Central memory CD4-positive, alpha-beta T cell (primary cell): ENCODE measurements at places on chromosomes 12 and 14.
A peak's percentile ranks its signal among the peaks of the same experiment; 100 is the strongest.

- DNase-seq, result no peak
Observed at GRCh38 chr12:53225635-53226424, 6.2 kb downstream of the RARG start.

DNA sequence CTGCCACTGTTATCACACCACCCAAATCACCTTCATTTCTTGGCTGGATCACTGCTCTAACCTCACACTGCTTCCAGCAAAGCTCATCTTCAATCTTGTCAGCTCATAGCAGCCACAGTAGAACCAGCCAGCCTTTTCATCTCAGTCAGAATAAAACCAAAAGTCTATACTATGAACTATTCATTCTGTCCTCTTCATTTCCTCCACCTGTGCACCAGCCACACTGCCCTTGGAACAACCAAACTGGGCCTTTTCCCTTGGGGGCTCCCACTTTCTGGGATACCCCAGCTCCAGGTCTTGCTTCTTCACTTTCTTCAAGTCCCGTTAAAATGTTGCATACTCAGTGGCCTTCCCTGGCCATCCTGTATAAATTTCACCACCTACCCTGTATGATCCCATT lies 234.4 kb upstream of the DAAM1 start:
- no peak for DNase-seq

GRCh38 chr14:104557086-104557485 lies 22.5 kb upstream of the C14orf180 start:
- DNase-seq, result no peak

GRCh38 chr12:52006726-52007157 lies at the start of gene TAMALIN:
Gene TAMALIN (plus strand): TSS chr12:52006946. CDS start chr12:52007020, 74 bp downstream.
- DNase-seq, result peak; percentile 85

DNA sequence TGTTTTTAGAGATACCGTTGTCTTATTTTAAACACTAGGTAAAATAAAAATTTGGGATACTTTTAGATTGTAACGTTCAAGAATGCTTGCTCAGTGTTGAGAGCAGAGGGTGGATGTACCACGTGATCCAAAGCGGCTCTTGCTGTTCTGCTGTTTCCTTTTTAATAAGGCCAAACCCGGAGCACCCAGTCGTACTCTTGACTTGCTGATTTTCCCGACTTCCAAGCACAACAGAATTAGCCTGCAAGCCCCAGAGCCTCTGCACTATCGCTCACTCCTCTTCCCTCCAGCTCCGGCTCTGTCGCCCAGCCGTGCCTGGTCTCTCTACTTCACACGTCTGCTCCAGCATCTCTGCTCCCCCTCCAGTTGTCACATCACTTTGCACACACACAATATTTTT lies 77.3 kb downstream of the EMP1 start:
- no peak for DNase-seq

GRCh38 chr12:57474862-57475261 lies 4.8 kb downstream of the ARHGAP9 start:
- DNase-seq, result no peak

DNA sequence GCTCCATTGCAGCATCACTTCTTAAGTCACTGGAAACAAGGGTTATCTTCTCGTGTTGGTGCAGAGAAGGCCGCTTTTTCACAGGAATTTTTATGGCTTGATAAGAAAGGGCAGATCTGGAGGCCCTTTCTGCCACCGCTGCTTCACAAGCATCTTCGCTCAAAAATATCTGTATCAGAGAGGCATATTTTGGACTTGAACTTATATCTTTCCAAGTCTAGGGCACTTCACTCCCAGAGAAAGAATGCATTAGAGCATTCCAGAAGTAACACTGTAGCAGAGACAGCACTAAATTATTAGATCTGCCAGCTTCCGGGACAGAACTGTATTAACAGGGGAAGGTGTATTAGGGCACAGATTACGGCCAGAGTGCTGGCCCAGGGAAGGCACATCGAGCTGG lies 151.7 kb upstream of the AMIGO2 start:
- no peak for DNase-seq

- DNase-seq, result no peak
Observed at GRCh38 chr12:5945071-5946008, at the start of gene ANO2. Gene ANO2 (minus strand): TSS chr12:5945259. CDS start chr12:5945217, 42 bp downstream.

GRCh38 chr12:108269224-108269623 lies 69.9 kb downstream of the CMKLR1 start:
- DNase-seq, result no peak

DNA sequence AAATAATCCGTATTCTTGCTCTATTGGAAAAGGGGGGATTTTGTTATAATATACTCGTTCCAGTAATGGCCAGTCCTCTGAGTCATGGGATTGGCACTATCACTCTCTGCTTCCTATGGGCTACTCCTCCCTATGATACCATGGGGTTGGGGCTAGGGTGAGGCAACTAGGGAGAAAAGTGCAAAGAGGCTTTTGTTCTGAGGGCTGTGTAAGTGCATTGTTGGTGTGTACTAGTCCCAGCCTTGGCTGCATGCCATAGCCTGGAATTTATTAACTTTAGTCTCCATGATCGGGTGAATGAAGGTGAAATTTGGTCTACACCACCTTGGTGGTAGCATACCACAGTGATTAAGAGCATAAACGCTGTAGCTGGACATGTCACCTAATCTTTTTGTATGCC lies 247.6 kb downstream of the RPAP3 start:
- DNase-seq, result no peak

GRCh38 chr12:25585021-25585523 lies 32.0 kb upstream of the LMNTD1 start:
- no peak for DNase-seq

- DNase-seq, result no peak
Observed at GRCh38 chr14:71525663-71526221, 406.5 kb upstream of the RGS6 start.

DNA sequence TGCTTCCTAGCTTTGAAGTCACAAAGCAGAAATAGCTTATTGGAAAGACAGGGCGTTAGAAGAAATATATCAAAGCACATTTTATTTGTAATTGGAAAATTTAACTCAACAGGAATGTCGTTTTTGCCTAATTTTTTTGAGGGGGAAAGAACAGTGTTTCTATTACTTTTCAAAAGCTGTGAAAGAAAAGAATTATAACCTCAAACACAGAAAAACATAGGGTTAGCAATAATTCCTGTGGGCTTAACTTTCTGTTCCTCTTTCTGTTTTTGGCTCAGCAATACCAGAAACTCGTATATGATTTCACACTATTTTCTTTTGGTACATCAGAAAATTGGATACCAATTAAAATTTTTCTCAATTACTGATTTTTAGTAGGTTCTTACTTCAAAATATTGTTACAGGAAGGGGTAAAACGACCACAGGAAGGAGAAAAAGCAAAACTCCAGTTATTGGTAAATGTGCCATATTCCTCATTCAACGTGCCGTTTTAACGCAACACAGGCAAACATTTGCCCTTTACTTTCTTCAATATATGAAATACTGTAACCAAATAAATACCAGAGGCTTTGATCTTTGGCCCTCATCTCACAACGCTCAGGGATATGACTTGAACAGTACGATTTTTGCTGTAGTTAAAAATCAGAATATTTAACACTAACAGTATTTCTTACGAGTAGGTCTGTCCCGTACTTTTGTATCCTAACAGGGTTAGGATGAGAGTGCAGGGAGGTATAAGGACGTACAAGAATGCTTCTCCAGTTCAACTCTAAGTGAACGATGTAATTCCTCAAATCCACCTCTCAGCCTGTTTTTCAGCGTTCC lies 1.3 kb upstream of the RNU6-7 start:
- no peak for DNase-seq

- DNase-seq, result no peak
Observed at GRCh38 chr12:50599366-50600095, 94.7 kb downstream of the DIP2B start.

GRCh38 chr12:25187781-25188180 lies 7.2 kb downstream of the DNAI7 start:
- DNase-seq, result no peak

- no peak for DNase-seq
Observed at GRCh38 chr12:30286345-30286926, 409.2 kb downstream of the IPO8 start.

- no peak for DNase-seq
Observed at GRCh38 chr12:39239490-39240486, 203.1 kb downstream of the KIF21A start.

DNA sequence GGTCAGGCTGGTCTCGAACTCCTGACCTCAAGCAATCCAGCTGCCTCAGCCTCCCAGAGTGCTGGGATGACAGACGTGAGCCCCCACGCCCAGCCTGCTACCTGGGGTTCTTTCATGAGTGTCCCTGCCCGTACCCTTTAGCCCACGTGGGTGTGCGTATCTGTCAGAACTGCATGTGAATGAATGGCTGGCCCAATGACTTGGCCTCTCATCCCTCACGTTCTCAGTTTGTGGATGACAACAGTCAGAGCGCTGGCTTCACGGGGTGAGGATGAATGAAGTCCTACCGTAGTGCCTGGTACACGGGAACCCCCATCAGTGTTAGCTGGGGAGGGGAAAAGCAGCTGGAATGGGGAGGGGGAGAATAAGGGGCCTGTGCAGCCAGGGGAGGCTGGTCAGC lies 16.1 kb upstream of the ZDHHC22 start:
- no peak for DNase-seq

- peak; percentile 54 for DNase-seq
Observed at GRCh38 chr14:61296719-61297502, 15.8 kb upstream of the TMEM30B start.

GRCh38 chr14:88228522-88229236 lies 94.4 kb downstream of the KCNK10 start:
- no peak for DNase-seq

- DNase-seq, result no peak
Observed at GRCh38 chr12:122226366-122227125, 694 bp upstream of the DIABLO start.

- no peak for DNase-seq
Observed at GRCh38 chr12:118332511-118332910, 40.2 kb downstream of the TAOK3 start.

DNA sequence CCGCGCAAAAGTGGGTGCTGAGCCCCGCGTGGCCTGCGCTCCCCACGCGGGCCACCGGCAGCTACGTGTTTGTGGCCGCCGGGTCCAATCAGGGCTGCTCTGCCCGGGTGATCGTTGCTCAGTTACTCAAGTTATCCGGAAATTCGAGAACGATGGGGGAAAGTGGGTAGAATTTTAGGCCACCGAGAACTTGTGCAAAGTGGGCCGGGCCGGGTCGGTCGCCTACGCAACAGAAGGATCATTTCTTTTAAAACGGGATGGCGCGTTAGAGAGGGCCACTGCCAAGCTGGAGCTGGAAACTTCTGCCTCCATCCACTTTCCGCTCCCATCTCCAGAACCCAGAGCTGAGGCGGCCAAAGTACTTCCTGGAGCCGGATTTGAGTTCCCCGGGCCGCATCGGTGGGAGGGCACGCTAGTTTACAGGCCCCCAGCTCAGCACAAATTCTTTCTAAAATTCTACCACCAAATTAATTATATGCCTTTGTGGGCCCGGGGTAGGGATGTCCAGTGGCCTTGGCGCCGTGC lies 3.5 kb downstream of the RFX4 start:
- no peak for DNase-seq

GRCh38 chr12:103207936-103208335 lies 250.5 kb downstream of the ASCL1 start:
- no peak for DNase-seq

DNA sequence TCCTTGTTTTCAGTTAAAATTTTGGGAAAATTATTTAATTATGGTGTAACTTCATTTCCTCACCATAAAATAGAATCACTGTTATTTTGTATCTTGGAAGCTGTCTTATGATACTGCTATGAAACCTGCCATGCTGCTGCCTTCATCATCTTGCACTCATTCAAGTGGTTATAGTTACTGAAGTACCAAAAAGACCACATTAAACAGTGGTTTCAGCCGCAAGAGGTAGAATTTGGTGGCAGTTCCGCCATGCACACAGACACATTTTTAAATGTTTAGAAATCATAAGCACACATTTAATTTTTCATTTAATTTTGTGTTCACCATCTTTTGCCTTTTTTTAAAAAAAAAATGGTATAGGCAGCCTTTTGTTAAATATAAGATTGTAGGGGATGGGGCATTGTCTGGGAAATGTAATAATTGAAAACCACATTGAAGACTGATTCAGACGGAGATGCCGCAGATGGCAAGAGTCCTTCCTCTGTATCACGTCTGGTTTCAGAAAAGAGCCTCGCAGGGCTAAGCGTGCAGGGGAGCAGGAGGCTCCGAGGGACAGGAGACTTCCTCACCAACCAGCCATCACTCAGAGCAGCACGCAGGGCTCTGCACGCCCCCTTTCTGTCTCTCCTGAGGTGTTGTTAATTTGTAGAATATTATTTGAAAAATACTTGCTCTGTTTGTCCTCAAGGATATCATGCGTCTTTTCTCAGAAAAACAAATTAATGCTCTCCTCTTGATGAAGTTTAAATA lies 115.2 kb upstream of the PELI2 start:
- peak; percentile 75 for DNase-seq

GRCh38 chr14:106738075-106738474 lies 1211.7 kb downstream of the TMEM121 start:
- no peak for DNase-seq

DNA sequence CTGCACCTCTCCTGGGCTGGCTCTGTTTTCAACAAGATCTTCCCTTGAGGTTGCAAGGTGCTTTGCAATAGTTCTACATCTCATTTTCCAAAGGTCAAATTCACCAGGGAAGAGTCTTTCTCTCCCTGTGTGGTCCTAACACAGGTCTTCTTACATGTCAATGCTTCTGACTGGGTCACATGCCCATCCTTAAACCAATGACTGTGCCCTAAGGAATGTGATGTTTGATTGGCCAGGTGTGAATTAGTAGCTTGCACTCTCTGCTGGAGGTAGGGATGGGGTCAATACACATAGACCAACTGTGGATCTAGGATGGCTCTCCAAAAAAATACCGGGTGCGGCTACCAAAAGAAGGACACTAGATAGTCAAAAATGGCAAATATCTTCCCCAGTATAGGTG lies 19.9 kb upstream of the KCNK10 start:
- no peak for DNase-seq

- no peak for DNase-seq
Observed at GRCh38 chr14:52434955-52435354, 117.3 kb downstream of the TXNDC16 start.

- DNase-seq, result no peak
Observed at GRCh38 chr14:32027255-32027939, 49.7 kb upstream of the ARHGAP5 start.

DNA sequence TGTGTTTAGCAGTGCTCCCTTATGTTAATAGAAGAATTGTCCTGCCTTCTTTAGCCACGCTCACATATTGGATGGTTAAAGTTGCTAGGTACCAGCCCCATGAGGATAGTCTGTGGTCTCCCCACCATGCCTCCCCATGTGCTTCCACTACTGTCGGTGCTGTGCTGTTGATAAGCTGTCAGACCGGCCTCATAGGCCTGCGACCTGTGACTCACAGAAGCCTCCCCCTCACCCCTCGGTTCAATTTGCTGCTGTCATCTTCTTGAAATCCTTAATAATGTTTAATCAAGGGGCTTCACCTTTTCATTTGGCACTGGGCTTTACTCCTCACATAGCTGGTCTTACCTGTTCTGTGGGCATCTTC lies 227.2 kb downstream of the NPAS3 start:
- DNase-seq, result no peak

- no peak for DNase-seq
Observed at GRCh38 chr12:128699106-128699505, 124.7 kb downstream of the SLC15A4 start.

- DNase-seq, result no peak
Observed at GRCh38 chr12:12432364-12432763, 75.5 kb downstream of the BORCS5 start.
